Neural crest cell (in vitro differentiated cells): ENCODE measurements at places on chromosomes 1 and 21. TPM values are rescaled to one million over a fixed set of nuclear protein-coding genes. Genes with fewer than 3 reads are reported as not detected.

GRCh38 chr1:66182551-66183178 lies 351.3 kb upstream of the SGIP1 start:
- H3K36me3 ChIP-seq, result no peaks in the 10 kb centered on the region
- H3K4me3 ChIP-seq, result peak overlapping the region; percentile 9
- no peak for DNase-seq
- peaks cover 32% of the 10 kb centered on the region for H3K4me1 ChIP-seq
- H3K27me3 ChIP-seq, result no peaks in the 10 kb centered on the region
- peak overlapping the region; percentile 92 for H3K27ac ChIP-seq

DNA sequence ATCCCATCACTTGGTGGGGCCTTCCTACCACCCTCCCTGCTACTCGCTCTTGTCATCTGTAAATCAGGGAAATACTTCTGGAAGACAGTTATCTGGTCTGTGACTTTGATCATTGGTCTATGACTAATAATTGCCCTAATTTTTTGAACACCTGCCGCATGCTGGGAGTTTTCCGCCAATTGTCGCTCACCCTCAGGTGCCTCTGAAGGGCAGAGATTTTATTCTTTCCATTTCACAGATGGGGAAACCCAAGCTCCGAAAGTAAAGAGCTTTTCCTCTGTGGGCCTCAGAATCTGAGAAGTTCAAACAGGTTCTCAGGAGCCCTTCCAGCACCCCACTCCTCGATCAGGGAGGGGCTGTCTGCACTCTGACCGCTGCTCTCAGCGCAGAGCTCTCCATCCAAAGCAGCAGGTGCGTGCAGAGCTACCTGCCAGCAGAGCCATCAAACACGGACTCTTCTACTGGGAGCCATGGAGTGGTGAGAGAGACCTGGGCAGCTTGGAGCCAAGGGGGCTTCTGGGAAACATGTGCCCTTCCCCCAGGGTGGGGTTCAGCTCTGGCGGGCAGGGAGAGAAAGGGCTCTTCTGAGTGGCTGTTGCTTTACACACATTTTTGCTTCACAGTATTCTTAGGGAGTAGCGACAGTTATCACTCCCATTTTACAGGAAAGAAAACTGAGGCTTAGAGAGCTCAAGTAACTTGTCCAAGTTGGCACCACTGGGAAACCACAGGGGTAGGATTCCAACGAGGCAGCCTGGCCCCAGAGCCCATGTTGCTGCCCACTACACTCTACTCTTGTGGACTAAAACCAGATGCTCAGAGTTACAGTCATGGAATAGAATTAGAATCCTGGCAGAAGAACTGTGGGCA lies 5.8 kb upstream of the RUNX3 start:
- H3K27ac ChIP-seq, result no peak overlapping the region
- peaks cover 10% of the 10 kb centered on the region for H3K4me1 ChIP-seq
- H3K27me3 ChIP-seq, result peaks cover 48% of the 10 kb centered on the region

The OLIG2 gene
- 5.4 TPM in 2 replicates for total RNA-seq

The HMCN1 gene
- 16.6 and 18.1 TPM in 2 replicates for total RNA-seq

- no peaks in the 10 kb centered on the region for H3K4me1 ChIP-seq
- H3K36me3 ChIP-seq, result no peaks in the 10 kb centered on the region
- no peak overlapping the region for H3K4me3 ChIP-seq
- H3K27ac ChIP-seq, result no peak overlapping the region
- no peaks in the 10 kb centered on the region for H3K27me3 ChIP-seq
Observed at GRCh38 chr1:216261631-216262030, 161.6 kb downstream of the USH2A start.

- H3K4me3 ChIP-seq, result no peak overlapping the region
- peaks cover 12% of the 10 kb centered on the region for H3K4me1 ChIP-seq
- DNase-seq, result no peak
- H3K27ac ChIP-seq, result no peak overlapping the region
- H3K36me3 ChIP-seq, result no peaks in the 10 kb centered on the region
Observed at GRCh38 chr1:30403061-30403645, 320.2 kb downstream of the MATN1 start.

DNA sequence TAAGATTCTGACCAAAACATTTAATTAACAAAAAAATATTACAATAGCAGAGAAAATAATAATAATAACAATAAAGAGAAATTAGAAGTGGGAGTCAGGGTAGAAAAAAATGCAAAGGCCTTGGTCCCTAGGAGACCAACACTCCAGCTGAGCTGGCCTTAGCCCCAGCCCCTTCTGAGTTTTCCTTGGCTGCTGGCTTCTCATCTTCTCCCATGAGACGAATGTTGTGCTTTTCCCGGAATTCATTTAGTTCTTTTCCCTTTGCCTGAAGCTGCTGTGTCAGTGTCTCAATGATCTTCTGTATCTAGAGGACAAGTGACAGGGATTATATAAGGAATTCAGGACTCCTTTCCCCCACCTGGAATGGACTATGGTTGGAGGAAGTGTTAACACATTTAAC lies 2.4 kb downstream of the KLHDC9 start:
- peaks cover 18% of the 10 kb centered on the region for H3K4me1 ChIP-seq
- peaks cover 5% of the 10 kb centered on the region for H3K36me3 ChIP-seq
- no peak for DNase-seq
- H3K4me3 ChIP-seq, result no peak overlapping the region
- H3K27ac ChIP-seq, result no peak overlapping the region
- peaks cover 15% of the 10 kb centered on the region for H3K27me3 ChIP-seq

- peak overlapping the region; percentile 83 for H3K4me3 ChIP-seq
- H3K27ac ChIP-seq, result no peak overlapping the region
- peaks cover 48% of the 10 kb centered on the region for H3K4me1 ChIP-seq
- no peak for DNase-seq
- peaks cover 90% of the 10 kb centered on the region for H3K27me3 ChIP-seq
Observed at GRCh38 chr1:190474650-190475211, 2.9 kb downstream of the BRINP3 start.
